Thymus (tissue), 14 donors: ENCODE measurements at places on chromosomes 5 and 9.
A peak's percentile ranks its signal among the peaks of the same experiment; 100 is the strongest.

GRCh38 chr9:83656952-83657351 lies 34.0 kb downstream of the IDNK start:
- DNase-seq: no peak

- DNase-seq: no peak
Measured at GRCh38 chr9:89204801-89205200, 26.2 kb upstream of the SHC3 start.

GRCh38 chr5:145981589-145982571 lies 45.5 kb downstream of the SH3RF2 start:
- DNase-seq: no peak

GRCh38 chr9:130918826-130919558 lies 20.1 kb downstream of the FIBCD1 start:
- DNase-seq: no peak

DNA sequence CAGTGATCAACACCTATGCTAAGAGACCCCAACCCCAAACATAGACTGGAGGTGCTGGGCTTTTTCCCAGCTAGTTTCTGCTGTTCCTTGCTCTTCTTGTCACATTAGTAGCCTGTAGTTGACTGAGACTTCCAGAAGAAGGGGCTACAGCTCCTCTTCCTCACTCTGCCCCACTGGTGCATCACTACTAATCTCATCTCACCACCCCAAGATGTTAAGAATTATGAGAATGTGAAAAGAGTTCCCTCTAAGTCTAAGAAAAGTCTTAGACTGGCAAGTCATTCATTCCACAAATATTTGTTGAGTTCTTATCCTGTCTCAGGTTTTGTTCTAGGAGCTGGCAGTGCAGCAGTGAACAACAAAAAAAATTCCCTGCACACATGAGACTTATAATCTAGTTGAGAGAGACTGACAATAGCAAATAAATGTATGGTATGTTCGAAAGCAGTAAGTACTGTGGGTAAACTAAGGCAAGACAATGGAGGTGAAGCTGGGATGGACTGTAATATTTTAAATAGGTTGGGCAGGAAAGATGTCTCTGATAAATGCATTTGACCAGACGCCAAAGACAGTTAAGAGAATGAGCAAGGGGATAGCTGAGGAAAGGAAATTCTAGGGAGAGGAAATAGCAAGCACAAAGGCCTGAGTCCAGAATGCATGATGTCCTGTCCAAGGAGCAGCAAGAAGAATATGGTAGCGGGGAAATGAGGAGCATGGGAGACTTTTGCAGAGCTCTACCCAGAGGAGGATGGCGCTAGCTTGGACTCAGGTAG lies 92.3 kb downstream of the PTCD2 start:
- DNase-seq: no peak

DNA sequence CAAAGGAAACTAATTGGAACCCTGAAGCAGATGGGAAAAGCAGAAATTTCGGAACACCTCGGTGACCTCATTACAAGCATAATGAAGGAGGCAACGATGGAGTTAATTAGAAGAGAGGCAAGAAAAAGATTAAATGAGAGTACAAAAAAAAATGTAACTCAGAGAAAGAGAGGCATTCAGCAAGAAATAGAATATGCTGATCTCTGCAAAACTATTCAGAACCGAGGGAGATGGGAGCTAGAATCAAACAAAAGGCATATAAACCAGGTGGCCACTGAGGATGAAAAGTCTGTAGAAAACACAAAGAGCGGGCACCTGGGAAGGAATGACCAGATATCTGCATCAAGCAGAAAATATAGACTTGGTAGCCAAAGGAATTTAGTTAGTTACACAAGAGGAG lies 118.9 kb downstream of the CETN3 start:
- no peak for DNase-seq

GRCh38 chr9:15310107-15310850 lies 3.3 kb upstream of the TTC39B start:
- DNase-seq: no peak

DNA sequence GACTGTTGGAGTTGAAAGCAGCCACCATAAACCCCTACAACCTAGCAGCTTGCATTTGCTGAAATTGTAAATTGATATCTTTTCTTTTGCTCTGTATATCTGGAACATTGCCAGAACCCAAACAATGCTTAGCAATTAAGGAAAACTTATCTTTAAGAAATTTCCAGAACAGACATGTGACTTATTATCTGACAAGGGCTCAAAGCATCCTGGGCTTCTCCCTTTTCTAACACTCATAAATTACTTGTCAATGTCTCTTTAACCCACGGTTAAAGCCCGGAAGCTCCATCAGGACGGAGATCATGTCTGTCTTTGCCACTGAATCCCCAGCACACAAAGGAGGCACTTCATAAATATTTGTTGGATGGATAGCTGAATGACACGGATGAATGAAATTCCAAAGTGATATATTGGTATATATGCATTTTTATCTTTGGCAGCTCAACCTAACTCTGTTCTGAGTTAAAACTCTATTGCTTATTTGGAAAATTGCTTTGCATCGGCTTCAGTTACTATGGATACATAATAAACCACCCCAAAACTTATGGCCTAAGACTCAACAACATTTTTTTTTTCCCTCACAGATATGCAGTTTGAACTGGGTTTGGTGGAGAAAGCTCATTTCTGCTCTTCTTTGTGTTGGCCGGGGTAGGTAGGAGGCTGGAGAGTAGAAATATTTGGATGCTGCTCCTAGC lies 103.1 kb upstream of the CLINT1 start:
- no peak for DNase-seq

GRCh38 chr9:88835038-88835466 lies 156.2 kb upstream of the S1PR3 start:
- peak; percentile 51 for DNase-seq

DNA sequence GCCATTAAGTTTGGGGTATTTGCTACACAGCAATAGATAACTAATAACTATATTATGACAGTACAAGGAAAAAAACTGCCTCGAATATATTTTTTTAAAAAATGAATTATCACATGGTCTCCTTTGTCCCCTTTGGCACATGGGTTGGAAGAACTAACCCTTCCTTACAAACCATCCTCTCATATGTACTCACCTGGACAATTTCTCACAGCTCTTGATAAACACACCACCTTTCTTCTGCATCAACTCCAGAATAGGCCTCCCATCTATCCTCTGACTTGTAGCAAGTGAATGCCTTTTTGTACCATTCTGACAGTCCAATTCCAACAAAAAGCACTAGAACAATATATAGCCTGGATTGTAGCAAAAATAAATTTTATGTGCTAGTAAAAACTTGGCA lies 78.7 kb upstream of the LARP1 start:
- DNase-seq: no peak

GRCh38 chr9:127762111-127762676 lies 16.3 kb downstream of the SH2D3C start:
- DNase-seq: no peak

GRCh38 chr9:117018966-117019617 lies 332.0 kb downstream of the TRIM32 start:
- no peak for DNase-seq

DNA sequence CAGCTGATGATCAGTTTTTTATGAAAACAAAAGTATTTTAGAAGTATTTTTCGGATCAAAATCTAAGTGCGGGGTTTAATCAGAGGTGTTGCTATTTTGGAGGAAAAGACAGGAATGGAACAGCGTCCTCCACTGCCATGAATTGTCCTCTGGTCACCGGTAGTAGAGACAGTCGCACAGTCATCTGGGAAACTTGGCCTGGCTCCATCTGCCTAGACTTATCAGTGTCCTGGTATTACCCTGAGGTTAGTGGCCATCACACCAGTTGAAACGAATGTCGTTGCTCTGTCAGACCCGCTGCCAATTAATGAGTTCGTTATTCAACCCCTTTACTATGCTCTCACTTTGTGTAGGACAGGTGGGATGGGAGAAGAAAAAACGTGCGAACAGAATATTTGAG lies 8.2 kb downstream of the TLX3 start:
- DNase-seq: no peak

DNA sequence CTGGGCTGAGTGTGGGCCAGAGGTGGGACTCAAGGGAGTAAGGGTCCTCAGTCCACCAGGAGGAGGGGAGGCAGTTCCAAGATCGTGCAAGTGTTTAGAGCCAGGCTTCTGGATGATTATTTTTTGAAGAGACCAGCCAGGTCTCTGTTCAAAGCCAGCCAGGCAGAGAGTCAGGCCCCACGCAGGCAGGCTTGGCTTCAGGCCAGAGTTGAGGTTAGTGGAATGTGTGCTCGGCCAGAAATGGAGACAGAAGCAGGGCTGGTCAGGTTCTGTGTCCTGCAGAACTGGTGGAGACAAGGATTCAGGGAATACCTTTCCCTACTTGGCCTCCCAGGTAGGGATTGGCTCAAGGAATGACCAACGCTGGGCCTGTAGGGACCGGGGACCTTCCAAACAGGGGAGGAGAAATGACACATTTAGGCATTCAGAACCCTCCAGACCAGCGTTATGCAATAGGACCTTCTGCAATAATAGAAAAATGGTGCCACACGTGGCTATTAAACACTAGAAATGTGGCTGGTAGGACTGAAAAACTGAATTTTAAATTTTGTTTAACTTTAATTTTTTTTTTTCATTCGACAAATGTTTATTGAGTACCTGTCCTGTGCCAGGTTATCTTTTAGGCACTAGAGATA lies 106.2 kb downstream of the CMYA5 start:
- no peak for DNase-seq

GRCh38 chr9:33378121-33378795 lies 24.1 kb downstream of the AQP7 start:
- DNase-seq: no peak

DNA sequence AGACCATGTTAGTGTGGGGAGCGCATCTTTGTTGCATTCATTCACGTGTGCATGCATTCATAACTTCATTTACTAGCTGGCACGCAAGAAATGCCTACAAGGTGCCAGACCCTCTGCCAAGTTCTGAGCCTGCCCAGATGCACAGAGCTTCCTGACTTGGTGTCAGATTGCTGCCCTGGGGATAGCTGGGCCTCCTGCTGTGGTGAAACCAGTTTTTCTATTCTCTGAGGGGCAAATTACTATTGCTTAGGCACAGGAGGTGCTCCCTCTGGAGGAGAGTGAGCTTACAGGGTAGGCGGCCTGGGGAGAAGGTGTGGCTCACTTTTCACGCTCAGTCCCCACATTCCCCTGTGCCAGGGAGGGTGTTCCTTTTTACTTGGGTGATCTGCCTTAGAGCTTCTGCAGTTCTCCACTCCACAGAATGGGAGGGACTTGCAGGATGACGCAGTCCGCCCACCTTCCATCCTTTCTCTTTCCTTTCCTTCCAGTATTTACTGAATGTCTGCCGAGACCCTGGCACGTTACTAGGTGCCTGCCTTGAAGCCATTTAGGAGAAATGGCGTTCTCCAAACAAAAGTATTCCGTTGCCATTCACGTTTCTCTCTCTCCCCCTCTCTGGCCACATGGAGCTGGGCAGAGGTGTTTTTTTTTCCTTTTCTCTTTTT lies 27.9 kb upstream of the CTNNA1 start:
- peak; percentile 28 for DNase-seq

DNA sequence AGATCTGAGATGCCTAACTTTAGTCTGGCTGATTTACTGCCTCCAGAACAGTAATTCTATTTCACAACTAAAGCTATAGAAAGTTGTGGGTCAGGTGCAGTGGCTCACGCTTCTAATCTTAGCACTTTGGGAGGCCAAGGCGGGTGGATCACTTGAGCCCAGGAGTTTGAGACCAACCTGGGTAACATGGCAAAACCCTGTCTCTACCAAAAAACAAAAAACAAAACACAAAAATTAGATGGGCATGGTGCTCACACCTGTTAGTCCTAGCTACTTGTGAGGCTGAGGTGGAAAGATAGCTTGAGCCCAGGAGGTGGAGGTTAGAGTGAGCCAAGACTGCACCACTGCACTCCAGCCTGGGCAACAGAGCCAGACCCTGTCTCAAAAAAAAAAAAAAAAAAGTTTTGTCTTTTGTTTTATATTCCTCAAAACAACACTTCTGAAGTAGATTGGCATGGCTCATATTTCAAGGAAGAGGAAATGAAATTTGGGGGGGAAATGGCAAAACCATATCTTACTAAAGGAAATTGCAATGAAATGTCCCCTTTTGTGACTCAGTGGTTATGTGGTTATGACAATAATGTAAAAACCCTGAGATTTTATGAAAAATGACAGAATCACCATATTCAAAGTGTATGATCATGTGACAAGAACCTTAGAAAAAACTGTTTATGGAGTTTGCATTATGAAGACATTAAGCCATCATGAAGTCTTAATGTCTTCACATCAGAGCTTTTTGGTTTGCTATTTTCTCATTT lies 16.2 kb downstream of the FNBP1 start:
- no peak for DNase-seq

GRCh38 chr5:64147849-64148441 lies 17.7 kb upstream of the RNF180 start:
- no peak for DNase-seq

- no peak for DNase-seq
Measured at GRCh38 chr9:134283692-134284265, 42.5 kb upstream of the RXRA start.

DNA sequence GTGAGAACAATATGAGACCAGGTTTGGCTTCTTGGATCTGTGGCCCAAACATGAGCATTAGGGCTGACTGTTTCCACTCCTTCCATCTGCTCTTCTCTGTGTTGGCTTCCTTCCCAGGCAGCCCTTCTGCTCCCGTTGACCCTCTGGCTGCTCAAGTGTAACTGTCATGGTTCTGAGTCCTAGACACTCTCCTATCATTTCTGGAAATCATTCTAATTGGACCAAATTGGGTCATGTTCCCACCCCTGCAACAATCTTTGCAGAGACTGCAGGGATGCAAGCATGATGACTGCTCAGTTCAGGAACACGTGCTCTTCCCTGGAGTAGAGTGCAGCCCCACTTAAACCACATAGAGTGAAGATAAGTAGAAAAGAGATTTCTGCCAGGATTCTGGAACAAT lies 741.4 kb downstream of the TAF11L14 start:
- DNase-seq: no peak

- no peak for DNase-seq
Measured at GRCh38 chr9:82331079-82331478, 342.5 kb downstream of the SPATA31D1 start.

DNA sequence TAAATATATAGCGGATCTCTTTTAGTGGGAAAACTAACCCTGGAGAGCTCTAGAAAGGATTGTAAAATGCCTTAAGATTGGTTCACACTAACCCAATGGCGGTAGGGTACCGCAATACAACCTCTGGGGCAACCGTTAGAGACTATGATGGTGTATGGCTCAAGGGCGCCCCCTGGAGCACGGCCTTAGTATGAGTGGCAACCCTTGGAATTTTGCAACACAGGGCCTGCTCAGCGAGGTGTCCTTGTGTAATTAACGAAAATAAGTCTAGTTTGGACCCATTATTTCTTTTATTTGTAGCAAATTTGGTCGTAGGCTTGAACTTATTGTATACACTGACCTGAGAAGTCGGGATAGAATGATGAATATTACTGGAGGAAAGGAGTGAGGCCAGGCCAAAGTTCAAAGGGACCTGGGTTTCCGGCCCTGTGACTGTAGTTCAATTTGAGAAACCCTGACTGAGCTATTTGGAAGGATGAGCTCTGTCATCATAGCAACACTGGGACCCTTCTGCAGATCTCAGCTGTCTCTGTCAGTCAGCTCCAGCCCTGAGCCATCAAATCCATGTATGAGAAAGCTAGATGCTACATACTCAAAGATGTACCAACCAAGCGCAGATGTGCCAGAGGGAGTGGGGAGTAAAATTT lies 54.8 kb downstream of the CAMK4 start:
- DNase-seq: peak; percentile 59
